Jurkat, Clone E6-1 (cell line): ENCODE measurements at places on chromosomes 16 and 17.

GRCh38 chr17:16953347-16953746 lies 18.6 kb downstream of the TNFRSF13B start:
- no peak for DNase-seq

DNA sequence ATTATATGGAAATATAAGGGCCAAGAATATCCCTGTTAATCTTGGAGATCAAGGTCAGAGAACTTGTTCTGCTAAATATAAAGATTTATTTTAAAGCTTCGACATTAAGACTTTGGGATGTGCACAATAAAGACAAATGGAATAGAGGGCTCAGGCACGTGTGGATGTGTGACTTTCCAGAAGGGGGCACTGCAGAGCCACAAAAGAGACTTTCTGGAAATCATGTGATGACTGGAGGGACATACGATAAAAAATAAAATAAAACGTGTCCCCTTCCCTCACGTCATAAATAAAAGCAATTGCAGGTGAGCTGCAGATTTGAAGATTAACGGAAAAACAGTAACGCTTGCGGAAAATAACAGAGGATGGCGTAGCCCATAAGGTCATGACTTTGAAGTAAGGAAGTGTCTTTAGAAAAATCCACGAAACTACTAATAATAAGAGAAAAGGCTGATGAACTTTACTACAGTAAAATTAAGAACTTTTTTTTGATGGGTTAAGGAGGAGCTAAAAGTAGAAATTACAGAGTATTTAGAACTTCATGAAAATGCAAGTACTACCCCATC lies 9.4 kb upstream of the ENGASE start:
- peak; percentile 32 for DNase-seq

GRCh38 chr16:75262104-75262799 lies 10.8 kb upstream of the BCAR1 start:
- no peak for DNase-seq

GRCh38 chr17:14299280-14300141 lies 1.4 kb upstream of the HS3ST3B1 start:
- DNase-seq: no peak

GRCh38 chr16:70481929-70482536 lies 27.6 kb downstream of the FCSK start:
- no peak for DNase-seq

DNA sequence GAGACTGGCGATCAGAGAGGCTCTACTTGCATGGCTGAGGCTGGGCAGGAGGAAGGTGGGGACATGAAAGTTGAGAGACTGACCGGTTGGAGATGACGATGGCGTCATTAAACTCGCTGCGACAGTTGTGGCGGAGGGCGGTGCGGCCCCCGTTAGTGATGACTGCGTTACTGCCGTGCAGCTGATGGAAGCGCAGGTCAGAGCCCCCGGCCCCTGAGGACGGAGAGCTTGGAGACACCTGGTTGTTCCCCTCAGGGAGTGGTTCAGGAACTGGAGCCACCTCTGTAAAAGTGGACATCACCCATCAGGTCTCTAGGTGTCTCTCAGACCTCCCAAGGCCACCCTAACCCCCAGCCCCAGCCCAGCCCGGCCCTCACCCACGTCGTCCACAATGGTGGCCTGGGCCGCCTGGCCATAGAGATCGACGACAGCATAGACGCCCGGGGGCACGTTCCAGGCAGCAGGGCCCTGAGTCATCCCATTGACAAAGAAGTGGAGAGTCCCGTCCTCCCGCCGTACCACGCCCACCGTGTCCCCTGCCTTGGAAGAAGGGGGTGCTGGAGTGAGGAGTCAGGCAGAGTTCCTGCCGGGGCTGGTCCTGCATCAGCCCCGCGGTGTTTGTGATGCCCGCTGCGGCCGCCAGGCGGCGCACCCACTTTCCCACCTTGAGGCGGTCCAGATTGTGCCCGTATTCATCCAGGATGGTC lies 5.3 kb downstream of the NEURL4 start:
- DNase-seq: no peak
